ENCODE measurements at places on chromosomes 16 and 17.

DNA sequence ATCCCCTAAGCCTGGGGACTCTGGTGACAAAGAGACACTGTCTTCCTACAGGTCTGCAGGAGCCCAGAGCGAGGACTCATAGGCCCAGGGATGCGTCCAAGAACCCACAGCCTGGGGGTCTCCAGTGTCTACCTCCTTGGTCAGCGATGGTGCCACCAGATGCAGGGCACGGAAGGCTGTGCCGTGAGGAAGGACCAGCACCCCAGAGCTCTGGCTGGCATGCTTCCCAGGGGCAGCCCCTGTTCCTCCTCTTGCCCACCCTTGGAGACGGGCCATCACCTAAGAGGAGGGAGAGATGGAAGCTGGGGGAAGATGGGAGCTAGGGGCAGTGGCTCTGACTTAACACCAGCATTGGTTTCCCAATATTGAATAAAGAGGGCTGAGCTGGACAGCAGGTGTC, 125.2 kb downstream of the SDK2 start:
- DNase-seq = no peak

- peak; percentile 76 for DNase-seq
Observed at GRCh38 chr17:29180034-29180787, at the start of gene MYO18A. MYO18A (minus strand) TSS chr17:29180398; CDS start chr17:29166940, 13,458 bp downstream.

GRCh38 chr16:17350207-17350606, 120.6 kb downstream of the XYLT1 start:
- peak; percentile 44 for DNase-seq

GRCh38 chr16:85057948-85058347, 30.4 kb downstream of the KIAA0513 start:
- no peak for DNase-seq

DNA sequence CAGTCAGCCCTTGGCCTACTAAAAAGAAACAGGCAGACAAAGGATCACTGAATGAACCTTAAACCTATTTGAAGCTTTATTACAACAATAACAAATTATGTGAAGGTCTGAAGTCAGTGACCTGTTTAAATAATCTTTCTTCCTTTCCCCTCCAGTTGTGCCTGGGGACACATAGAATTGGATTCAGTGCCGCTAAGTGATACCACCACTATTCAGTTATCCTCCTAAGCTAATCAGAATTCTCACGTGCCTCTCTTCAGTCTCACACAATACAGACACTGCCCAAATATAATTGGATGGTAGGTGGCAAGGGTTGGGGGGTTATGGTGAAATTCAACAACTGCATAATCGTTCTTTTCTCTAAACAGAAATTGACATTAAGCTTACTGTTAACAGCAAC, 11.4 kb downstream of the TXNDC11 start:
- DNase-seq = no peak

DNA sequence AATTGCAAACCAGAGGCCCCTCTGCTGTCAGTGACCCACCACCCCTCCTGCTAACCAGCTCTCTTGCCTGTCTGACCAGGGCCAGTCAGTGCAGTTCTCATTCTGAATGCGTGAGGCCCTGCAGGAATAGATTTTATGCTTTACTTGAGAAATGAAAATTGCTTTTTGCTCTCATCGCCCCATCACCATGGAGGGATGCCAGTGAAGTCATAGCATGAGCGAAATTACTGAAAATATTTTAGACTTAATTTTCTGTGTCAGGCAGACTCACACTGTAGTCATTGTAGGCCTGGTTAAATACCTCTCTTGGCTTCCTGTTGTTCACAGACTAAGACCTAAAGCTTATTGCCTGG, 490.5 kb upstream of the CDH5 start:
- no peak for DNase-seq

DNA sequence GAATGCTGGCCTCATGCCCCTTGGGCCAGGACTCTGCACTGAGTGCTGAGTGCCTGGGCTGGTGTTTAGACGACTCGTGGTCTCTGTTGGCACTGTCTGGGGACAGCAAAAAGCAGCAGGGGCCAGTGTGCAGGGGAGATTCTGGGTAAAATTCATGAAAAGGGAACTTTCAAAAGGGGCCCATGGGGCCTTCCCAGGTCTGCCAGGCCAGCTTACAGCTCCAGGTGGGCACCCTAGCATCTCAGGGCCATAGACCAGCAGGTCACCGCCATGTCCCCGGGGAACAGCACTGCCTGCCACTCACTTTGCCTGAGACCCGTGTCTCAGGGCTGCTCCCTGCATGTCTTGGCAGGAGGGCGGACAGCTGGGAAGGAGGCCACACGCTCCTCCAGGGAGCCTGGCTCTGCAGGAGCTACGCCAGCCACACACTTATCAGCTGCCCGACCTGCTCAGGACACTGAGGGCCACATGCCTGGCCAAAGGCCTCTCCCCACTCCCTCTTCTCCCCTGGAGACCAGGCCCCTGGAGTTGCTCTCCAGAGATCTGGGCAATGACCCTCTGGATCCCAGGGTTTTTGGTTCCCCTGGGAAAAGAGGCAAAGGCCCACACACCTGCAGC, 8.8 kb upstream of the FASN start:
- DNase-seq = no peak

- DNase-seq = peak; percentile 92
Observed at GRCh38 chr17:1716912-1717695, 6.9 kb upstream of the TLCD2 start.

GRCh38 chr16:886802-887731, 83.7 kb downstream of the LMF1 start:
- DNase-seq = no peak

DNA sequence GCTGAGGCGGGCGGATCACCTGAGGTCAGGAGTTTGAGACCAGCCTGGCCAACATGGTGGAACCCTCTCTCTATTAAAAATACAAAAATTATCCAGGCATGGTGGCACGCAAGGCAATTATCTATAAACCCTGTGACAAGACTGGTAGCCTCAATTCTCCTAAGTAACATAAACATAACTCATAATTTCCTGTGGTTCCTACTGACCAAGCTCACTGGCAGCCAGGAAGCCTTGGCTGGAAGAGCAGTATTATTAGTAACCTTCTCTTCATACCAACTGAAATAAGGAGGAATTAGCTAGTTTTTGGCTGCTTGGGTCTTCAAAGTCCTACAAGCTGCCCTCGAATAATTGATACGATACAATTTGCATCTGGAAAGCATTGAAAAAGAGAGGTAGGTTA, 31.6 kb upstream of the LRRC37A3 start:
- no peak for DNase-seq

- no peak for DNase-seq
Observed at GRCh38 chr17:6355196-6355595, 79.7 kb downstream of the AIPL1 start.

DNA sequence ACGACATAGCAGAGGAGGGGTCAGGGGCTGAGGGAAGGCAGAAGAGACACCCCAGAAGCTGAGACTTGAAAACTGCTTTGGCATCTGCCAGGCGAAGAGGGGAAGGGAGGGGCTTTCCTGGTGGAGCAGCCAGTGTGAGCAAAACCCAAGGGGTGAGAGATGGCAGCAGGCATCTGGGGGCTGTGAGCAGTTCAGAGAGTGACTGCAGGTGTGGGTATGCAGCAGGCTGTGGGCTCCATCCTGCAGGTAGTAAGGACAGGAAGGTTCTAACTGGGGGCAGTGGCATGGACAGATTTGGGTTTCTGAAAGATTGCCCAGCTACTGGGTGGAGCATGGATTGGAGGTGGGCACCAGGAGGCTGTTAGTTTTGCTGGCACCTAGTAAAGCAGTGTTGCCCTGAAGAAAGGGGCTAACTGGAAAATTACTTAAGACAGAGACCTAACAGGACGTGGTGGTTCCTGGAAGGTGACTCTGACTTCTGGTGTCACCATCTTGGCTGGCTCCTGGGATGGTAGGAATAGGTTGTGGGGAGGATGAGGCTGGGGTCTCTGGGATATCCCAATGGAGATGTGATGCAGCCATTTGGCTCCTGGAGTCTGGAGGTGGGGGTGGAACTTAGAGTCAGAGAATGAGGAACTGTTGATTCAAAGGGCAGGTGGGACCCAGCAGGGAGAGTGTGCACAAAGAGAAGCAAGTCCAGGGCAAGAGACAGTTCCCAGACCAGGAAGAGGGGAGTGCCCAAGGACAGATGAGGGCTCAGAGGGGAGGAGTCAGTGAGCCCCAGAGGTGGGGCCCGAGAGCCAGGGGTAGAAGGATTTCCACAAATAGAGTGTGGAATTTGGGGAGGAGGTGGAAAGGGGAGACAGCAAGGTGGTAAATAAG, 11.2 kb downstream of the BCL7C start:
- no peak for DNase-seq

- no peak for DNase-seq
Observed at GRCh38 chr16:81635063-81635937, 143.8 kb upstream of the PLCG2 start.

- no peak for DNase-seq
Observed at GRCh38 chr17:4189280-4189679, 46.3 kb downstream of the CYB5D2 start.

DNA sequence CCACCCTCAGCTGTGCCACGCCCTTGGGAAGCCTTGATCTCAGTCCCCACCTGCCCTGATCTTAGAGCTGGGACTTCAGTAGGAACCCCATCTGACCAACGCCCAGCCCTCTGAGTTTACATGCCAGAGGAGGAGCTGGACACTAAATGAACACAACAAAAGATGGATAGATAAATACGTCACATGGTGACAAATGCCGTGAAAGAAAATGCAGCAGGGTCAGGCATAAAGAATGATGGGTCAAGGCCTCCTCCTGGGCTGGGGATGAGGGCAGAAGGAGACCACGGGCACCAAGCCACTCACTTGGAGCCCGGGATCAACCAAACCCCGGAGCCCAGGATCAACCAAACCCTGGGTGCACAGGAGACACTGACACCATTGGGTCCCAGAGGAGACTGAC, 354.9 kb downstream of the C16orf95 start:
- no peak for DNase-seq

- no peak for DNase-seq
Observed at GRCh38 chr16:23824909-23825308, 10.9 kb upstream of the PRKCB start.

DNA sequence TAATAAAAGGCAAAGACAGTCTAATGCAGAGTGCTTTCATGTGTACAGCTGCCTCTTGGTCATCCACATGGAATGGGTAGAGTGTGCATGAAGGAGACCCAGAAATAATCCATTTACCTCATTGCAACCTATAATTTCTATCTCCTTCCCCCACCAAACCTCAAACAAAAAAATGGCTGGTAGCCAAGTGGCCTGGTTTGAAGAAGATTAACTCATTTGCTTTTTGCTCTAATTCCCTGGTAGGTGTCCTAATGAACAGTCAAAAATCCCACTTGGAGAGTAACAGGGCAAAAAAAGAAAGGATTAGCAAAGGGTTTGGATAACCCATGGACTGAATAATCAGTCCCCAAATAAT, 13.0 kb upstream of the LYRM9 start:
- no peak for DNase-seq

Data from CD4-positive, alpha-beta T cell treated with Interleukin-4 for 1 hour (primary cell).